ENCODE measurements at places on chromosomes 1 and 21.
A peak's percentile ranks its signal among the peaks of the same experiment; 100 is the strongest.

GRCh38 chr1:170604065-170604464 lies 59.9 kb upstream of the PRRX1 start:
- no peak for DNase-seq

DNA sequence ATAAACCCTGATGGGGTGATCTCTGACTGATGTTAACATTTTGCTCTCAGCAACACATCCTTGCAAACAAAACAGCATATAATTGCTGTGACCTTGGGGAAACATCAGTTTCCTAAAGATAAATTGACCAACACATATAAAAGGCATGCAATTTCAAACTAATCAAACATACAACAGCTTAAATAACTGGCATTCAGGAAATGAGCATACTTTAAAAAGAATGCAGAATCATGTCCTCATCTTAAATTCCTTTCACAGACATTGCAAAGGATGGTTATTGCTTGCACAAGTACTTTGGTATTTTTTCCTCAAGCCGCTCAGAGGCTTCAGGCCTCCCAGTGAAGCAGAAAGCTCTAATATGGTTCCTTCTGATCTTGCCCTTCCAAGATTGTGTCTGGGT lies 53.4 kb upstream of the RGS18 start:
- no peak for DNase-seq

DNA sequence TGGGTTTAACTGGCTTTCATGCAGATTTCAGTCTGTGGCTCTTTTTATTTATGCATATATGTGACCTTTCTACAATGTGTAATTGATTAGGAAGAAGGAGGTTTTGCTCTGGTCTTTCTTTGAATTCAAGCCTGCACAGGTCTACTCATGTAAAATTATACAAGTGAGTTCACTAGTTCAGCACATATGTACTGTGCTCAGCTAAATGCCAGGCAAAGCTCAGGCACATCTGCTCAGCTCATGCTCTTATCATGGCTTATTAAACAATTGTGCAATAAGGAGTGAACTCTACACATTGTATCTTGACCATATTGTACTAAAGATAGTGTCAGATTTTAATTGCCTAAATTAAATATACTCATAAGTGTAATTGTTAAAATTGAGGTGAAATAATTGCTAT lies 378.4 kb downstream of the ADGRL2 start:
- no peak for DNase-seq

DNA sequence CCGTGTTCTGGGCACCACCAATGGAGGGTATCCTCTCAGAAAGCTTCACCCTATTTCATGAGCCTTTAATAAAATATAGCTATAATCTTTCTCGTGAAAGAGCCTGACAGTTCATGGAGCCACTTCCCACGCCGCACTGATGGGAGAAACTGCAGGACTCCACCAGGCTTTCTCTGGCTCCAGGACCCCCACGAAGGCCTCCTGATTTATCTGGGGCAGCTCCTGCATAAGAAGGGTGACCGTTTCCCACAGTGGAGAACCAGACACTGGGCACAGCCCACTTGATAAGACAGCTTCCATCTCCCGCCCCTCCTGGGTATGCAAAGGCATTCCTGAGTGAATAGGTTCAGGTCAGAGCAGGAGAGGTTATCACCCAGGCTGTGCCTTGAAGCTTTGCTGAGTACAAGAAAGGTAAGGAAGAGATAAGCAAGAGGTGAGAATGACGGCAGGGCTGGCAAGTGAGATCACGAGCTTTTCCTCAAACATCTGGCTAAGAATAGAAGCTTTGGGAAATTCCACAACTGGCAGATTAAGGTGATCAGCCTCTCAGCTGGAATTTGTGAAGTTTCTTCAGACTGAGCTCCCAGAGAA lies 499.8 kb downstream of the KIF26B start:
- DNase-seq = no peak

- no peak for DNase-seq
These were observed 8.6 kb downstream of the SLC2A1 start for GRCh38 chr1:42950116-42950481.

GRCh38 chr1:236083650-236084385 lies 18.9 kb upstream of the NID1 start:
- DNase-seq = no peak

DNA sequence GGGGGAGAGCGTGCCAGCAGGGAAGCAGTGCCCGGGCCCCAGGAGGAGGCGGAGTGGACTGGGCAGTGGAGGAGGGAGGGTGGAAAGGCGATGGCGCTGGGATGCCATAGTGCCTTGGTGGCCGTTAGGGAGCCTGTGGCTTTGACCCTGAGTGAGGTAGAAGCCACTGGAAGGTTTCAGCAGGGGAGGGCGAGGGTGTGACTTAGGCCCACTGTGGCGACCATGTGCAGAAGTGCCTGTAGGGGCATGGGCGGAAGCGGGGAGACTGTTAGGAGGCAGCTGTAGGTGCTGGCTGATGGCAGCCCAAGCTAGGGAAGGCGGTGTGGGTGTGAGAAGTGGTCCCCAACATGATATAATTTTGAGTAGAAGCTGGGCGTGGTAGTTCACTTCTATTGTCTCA lies 28.2 kb downstream of the LHX4 start:
- DNase-seq = no peak

DNA sequence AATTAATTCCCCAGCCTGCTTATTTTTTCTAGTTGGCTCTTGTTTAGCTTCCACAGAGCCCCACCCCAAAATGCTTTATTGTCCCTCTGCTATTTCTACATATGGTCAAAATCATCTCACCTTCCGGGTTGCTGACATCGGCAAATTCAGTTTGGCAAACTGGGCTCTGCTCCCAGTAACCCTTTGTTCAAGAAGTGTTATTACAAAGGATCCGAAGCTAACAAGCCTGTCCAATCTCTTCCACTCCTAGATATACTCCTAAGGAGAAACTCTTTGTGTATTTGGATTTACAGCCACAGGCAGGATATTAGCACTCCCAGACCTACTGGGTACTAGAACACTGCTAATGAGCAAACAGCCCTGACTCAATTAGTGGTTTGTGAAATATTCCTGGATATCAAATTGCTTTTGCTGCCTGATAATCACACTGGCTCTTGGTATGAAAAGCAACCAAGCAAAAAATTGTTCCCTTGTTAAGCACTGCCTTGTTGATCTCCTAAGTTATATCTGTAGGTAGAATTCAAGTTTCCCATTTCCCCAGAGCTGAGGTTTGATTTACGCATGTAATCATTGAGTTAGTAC lies 4.0 kb downstream of the JUN start:
- DNase-seq = peak; percentile 97

- no peak for DNase-seq
These were observed 80.3 kb downstream of the NENF start for GRCh38 chr1:212512816-212513559.

GRCh38 chr1:37732111-37732780 lies 32.7 kb downstream of the EPHA10 start:
- DNase-seq = no peak

GRCh38 chr1:172870901-172871606 lies 179.7 kb downstream of the TNFSF18 start:
- no peak for DNase-seq

DNA sequence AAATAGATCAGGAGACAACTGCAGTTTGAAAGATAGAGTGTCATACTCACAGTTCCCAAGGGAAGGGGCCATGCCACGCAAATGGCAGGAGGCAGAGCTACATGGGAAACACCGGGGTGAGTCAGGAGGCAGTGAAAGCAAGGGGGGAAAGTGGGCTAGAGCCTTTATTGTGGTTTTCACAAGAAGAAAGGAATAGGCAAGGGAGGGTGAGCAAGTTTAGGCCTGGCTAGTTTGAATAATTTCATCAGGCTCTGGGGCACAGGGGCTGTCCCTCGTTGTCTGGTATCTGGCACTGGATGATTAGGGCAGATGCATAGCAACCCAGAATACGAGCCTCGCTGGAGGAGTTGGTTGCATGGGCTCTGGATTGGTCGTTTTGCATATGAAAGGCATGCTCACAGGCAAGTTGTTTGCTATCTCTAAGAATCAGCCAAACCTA lies 17.0 kb upstream of the ITLN2 start:
- DNase-seq = no peak

GRCh38 chr1:18530587-18531502 lies 50.1 kb downstream of the KLHDC7A start:
- DNase-seq = peak; percentile 24

GRCh38 chr21:43318841-43319781 lies 107.8 kb downstream of the SIK1 start:
- peak; percentile 51 for DNase-seq

DNA sequence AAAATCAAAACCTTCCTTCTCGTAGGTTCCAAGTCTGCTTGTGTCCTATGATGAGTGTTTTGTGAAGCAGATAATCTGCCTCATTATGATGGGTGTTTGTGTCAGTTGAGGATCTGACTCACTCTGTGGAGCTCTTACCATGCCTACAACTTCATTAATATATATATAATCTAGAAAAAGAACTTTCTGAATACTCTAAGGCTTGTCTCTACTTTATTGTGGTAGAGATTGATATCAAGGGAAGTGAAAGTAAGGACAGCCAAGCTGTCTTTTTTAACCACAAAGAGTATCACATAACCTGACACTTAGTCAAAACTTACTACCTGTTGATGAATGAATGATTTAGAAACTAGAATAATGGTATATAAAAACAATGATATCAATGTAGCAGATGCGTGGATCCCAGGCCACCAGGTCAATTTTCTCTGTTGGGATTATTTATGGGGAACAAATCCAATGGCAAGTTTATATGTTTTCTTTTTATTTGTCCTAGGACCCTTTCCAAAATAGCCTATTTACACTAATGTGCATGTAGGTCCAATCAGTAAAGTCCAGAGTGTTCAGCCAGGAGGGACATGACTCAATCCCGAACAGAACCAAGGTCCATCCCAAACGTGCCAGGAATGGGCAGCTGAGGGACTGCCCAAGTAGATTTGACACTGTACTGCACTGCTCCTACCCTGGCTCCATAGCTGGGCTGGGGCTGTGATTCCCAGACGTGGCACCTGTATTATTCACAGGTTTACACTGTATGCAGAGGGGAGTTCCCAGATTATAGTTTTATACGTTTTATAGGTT lies 182.3 kb upstream of the GREM2 start:
- DNase-seq = no peak

- no peak for DNase-seq
These were observed 57.3 kb downstream of the SIK1 start for GRCh38 chr21:43369596-43370090.

DNA sequence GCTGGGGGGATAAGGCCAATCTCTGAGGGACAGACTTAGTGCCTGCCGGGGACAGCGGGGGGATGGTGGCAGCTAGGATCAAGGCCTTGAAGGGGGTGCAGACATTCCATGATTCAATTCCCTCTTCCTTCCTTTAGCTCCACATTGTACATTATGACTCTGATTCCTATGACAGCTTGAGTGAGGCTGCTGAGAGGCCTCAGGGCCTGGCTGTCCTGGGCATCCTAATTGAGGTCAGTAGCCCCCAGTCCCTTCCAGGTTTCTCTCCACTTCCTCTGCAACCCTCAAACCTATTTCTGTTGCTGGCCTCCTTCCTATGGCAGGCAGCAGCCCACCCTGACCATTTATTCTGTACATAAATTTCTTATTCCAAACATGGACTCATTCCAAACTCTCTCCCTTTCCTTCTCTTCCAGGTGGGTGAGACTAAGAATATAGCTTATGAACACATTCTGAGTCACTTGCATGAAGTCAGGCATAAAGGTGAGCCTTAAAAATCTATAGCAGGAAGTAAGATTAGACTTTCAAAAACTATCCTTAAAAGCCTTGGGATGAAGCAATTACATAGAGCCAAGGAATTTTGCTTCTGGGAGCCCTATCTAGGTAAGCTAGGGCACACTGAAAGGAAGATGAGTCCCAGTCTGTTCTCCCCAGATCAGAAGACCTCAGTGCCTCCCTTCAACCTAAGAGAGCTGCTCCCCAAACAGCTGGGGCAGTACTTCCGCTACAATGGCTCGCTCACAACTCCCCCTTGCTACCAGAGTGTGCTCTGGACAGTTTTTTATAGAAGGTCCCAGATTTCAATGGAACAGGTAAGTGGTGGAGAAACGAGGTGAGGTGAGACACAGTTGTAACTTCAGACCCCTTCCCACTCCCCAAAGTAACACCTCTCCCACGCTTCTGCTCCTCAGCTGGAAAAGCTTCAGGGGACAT lies 5.1 kb downstream of the CA14 start:
- no peak for DNase-seq

DNA sequence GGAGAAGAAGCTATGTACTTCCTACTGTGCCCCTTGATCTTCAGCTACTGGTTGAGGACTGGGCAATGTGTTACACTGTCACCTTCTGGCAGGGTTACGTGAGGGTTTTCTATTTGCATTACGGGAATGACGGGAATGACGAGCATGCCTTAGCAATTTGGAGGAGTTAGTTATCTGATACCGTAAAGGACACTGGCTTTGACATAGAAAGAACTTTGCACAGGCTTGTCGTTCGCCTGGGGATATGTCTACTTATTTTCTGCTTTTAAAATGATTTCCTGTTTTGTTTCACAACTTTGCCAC lies 19.8 kb upstream of the ACBD6 start:
- DNase-seq = peak; percentile 35

- DNase-seq = no peak
These were observed 75.1 kb upstream of the DPH5 start for GRCh38 chr1:101100674-101101073.

DNA sequence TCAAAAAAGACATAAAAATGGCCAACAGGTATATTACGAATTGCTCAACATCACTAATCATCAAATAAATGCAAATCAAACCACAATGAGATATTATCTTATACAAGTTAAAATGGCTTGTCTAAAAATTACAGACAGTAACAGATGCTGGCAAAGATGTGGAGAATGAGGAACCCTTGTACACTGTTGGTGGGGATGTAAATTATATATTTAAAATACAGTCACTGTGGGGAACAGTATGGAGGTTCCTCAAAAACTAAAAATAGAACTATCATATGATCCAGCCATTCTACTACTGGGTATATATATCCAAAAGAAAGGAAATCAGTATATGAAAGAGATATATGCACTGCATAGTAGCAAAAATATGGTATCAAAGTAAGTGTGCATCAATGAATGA lies 1037.2 kb upstream of the B3GALT2 start:
- DNase-seq = no peak

- no peak for DNase-seq
These were observed 85.9 kb downstream of the PDE9A start for GRCh38 chr21:42739061-42739931.

DNA sequence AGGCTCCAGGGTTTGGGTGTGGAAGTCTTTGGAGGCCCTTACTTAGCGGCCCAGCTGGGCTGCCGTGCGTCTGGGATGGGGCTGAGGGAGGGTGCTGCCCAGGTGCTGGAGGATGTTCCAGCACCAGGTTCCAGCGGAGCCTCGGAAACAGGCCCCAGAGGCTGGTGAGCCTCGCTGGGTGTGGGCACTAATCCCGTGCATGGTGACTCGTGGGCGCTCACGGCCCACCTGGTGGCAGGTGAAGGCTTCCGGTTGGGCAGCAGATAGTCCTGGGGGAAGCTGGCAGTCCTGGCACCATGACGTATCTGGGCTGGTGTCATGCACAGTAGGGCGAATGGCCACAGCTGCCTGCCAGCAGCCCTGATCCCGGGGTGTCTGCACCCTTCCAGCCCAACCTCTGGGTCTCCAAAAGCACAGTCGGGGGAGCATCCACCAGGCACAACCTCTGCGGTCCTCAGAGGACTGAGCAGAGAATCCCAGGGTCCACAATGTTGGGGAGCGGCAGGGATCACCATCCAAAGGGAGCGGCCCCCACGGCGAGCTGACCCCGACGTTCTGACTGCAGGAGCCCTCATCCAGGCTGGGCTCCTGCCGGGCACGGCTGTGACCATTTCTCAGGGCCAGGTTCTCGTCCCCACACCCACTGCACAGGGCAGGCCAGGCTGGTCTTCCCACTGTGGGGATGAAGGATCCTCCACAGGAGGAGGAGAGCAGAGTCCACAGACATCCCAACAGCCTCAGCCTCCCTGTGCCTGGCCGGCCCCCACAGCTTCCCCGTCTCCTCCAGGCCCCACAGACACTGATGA lies 25.3 kb downstream of the FTCD start:
- no peak for DNase-seq

GRCh38 chr21:36471254-36471723 lies 8.6 kb downstream of the CLDN14 start:
- DNase-seq = no peak
